ENCODE measurements at places on chromosomes 11 and 22.

GRCh38 chr11:105862736-105863367 is 159.2 kb downstream of the MSANTD4 start:
- DNase-seq, result peak; percentile 62

DNA sequence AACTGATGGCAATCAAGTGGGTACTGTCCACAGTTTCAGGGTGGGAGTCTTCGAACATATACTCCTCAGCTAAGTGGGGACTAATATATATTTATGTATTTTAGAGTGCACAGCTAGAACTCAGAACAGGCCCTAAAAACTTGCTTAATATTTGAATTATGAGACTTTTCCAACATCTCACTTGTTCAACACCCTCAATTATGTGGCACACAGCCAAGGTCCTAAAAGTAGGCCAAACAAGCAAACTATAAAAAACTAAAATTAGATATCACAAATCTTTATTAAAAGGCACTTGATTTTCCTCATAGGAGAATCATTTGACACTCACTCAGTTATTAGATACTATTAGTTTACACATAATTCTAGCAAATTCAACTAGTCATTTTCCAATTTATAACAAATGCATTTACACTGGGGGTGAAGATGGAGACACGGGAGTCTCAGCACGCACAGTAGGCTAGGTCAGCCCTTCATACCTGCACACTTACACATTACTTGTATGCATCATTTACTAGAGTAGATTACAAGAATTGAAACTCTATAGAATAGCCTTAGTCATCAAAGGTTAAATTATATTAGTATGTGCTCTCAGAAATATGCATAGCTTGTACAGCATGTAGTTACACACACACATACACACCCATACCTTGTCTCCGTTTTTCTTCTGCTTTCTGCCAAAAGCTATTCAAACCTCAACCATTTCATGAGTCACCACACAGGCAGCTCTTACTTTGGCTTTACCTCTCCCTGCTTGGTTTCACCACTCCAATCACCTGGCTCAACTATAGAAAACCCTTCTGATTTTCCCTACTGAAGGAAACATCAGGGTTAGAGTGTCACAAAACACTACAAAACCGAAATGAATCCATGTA is 171.5 kb downstream of the SBF2 start:
- DNase-seq, result peak; percentile 44

GRCh38 chr11:122197066-122197987 is 81.3 kb upstream of the BLID start:
- DNase-seq, result peak; percentile 99

DNA sequence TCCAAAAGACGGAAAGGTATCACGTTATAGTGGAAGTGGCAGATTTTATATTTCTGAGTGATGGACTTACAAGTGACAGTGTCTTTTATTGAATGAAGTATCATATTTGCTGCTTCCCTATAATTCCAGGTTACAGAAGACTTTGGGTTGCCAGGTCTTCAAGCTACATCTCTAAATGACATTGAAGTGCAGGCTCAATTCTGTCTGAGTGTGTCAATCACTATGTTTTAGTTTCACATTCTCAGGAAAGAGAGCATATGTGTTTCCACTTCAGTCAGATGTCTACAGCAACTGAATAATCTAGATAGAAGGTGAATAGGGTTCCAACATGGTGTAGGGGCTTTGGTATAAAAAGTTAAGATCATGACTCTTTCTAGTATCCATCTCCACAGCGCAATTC is 492.7 kb upstream of the API5 start:
- no peak for DNase-seq

- no peak for DNase-seq
These were observed 101.6 kb downstream of the NTM start for GRCh38 chr11:131471976-131472375.

DNA sequence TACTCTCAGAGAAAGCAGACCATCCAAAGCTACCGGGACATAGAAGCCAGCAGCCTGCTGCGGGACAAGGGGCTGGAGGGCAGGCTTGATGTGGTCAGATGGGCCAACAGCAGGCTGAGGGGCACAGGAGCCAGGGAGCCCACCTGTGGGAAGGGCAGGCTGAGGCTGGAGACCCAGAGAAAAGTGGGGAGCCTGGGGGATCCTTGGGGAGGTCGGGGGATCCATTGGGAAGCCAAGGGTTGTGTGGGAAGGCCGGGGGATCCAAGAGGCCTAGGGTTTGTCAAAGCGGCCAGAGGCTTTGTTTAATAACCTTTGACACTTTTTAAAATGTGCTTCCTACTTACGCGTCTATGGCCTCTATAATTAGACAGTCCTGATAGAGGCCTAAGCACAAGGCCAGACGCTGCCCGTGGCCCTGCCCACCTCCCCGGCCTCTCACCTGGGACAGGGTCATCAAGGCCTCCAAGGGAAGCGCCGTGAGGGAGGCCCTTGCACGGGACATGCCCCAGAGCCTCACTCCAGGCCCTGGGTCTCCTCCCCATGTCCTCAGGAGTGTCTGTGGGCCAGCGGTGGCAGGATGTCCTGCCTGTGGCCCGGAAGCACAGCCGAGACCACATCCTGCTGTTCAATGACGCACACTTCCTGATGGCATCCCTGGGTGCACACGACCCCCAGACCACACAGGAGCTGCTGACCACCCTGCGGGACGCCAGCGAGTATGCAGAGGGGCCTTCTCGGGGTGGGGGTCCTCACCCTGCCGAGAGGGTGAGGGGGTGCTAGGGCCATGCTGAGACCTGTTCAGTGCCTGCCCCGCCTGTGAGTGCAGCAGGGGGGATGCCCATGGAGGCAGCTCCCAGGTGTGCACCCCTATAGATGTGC is 8.6 kb upstream of the GTSE1 start:
- no peak for DNase-seq

DNA sequence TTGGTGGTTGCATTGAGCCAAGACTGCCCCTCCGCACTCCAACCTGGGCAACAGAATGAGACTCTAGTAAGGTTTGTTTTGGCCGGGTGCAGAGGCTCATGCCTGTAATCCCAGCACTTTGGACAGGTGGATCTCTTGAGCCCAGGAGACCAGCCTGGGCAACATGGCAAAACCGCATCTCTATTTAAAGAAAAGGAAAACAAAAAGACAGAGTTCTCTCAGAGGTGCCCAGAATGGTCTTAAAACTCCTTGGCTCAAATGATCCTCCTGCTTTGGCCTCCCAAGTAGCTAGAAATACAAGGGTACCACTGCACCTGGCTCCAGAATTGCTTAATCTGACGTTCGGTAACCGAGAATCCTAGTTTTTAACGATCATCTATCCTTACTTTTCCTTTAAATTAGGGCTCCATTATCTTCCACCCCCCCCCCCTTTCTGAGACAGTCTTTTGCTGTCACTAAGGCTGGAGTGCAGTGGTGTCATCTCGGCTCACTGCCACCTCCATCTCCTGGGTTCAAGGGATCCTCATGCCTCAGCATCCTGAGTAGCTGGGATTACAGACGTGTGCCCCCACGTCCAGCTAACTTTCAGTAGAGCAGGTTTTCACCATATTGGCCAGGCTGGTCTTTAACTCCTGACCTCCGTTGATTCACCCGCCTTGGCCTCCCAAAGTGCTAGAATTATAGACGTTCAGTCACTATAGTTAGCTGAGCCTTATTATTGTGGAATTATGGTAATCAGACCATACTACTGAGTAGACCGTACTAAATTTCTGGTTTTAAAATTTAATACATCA is 1.7 kb downstream of the RPS25 start:
- DNase-seq, result no peak

DNA sequence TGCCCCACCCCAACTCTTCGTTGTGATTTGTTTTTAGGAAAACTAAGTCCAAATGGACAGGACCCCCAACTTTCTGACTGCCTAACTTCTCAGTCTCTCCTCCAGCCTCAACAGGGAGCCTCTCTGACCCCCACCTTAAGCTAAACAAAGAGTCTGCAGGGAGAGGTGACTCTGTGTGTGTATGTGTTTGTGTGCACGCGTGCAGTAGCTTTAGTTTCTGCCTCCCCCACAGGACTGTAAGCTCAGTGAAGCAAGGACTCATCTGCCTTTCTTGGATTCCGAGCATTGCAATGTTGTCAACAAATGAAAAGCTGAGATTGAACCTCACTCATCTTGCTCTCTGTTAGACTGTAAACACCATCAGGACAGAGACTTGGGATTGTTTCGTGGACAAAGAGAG is 7.9 kb downstream of the SNAP29 start:
- no peak for DNase-seq

- no peak for DNase-seq
These were observed 490.3 kb downstream of the METTL15 start for GRCh38 chr11:28598531-28598930.

Data from HCEC 1CT (cell line).